ENCODE measurements at places on chromosomes 11 and 22.
A peak's percentile ranks its signal among the peaks of the same experiment; 100 is the strongest.

- no peak for DNase-seq
Measured at GRCh38 chr11:72721276-72721675, 30.9 kb downstream of the ARAP1 start.

DNA sequence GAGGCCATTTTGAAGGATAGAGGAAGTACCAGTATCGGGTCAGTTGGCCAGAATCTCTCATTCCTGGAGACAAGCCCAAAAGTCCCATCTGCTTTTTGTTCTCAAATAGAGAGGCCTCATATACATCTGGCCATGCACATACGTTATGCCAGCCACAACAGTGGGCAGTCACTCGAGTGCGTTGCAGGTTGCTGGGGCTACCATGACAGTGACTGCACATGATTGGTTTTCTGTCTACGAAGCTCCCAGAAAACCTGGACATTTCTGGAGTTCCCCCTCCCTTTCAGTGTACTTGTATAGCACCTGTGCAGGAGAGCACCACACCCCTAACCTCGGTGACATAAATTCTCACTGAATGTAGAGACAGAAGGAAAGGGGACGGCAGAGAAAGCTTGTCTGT lies 62.1 kb downstream of the C22orf31 start:
- no peak for DNase-seq

GRCh38 chr11:88849368-88849767 lies 216.4 kb downstream of the GRM5 start:
- no peak for DNase-seq

DNA sequence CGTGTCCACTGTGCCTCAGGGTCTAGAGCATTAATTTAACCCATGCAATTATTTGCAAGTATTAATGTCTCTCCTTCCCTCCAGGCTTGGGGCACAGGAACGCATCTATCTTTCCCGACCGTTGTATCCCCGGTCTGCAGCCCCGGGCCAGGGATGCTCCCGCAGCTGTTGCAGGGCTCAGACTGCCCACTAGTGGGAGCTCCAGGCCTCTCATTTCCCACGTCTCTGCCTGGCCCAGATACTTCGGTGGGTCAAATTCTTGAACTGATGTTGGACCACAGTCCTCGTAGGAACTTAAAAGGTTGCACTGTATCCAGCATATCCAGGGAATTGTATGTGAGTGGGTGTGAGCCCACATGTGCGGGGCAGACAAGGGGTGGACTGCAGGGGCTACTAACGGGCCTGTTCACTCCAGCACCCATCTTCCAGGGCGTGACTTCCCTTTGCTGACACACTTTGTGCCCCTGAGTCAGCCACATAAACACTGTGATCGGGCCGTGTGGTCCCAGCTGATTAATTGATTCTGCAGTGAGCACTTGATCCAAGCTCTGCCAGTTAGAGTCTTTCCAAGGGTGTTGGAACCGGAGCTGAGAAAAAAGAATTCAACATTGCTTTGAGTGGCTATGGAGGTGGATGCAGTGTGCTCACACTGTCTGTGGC lies 451.3 kb downstream of the TBC1D22A start:
- DNase-seq: peak; percentile 34

DNA sequence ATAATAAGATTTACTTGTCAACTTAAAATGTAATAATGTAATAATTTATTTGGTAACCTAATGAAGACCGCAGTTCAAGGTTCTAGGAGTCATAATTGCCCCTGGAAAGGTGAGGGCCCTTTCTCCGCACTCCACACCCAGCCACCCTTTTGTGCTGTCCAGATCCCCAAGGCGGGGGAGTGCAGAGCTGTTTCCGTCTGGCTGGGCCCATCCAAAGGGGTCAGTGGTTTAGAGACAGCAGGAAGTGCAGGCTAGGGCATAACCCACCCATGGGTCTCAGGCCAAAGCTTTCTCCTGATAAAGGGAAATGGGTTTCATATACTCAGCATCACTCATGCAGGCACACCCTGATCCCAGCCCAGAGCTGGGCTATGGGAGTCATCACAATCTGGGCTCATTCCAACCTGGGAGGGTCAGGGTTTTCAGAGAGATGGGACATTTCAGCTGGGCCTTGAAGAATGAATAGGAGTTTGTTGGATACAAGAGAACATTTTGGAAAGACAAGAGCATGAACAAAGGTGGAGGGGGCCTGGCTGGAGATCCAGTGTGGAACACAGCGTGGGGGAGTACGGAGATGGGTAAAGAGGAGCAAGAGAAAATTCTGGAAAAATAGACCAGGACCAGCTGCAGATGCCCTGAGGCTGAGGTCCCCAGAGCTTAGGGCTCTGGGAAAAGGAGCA lies 432.2 kb downstream of the TBC1D22A start:
- no peak for DNase-seq

GRCh38 chr11:24820541-24820940 lies 323.7 kb downstream of the LUZP2 start:
- no peak for DNase-seq

Data from stimulated activated CD4-positive, alpha-beta T cell treated with anti-CD3 and anti-CD28 coated beads, Interleukin-1b, Interleukin-23, amount 100 ng/mL, for 24 hours (primary cell).